H1 (cell line): ENCODE measurements at places on chromosomes 3 and 15. TPM values are rescaled to one million over a fixed set of nuclear protein-coding genes. Genes with fewer than 3 reads are reported as not detected.

The SH2D7 gene
- not detected in 2 replicates for polyA plus RNA-seq

DNA sequence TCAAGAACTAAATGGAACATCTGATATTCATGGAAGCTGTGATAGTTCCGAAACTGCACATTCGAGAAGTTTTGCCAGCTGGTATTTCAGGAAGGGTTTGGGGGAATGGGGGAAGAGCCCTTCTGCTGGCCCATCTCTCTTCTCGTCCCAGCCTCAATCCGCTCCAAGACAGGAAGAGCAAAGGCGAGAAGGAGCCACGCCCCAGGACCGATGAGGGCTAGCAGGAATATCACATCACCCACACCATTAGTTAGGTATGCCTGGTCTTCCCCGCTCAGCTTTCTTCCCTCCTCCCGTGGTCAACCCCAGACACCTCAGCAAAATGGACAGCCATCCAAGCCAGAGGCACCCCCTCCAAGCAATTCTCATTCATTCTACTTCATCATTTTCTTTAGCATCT is 14.9 kb upstream of the PCSK6 start:
- no peak for DNase-seq
- no peak overlapping the region for H3K4me3 ChIP-seq
- peaks cover 5% of the 10 kb centered on the region; the same call in 1 of the 2 replicates for H3K4me1 ChIP-seq
- no peaks in the 10 kb centered on the region for H3K36me3 ChIP-seq
- H3K27ac ChIP-seq, result no peak overlapping the region

GRCh38 chr3:195114786-195115599 is 156.0 kb downstream of the XXYLT1 start:
- DNase-seq, result no peak
- no peaks in the 10 kb centered on the region for H3K27me3 ChIP-seq
- H3K27ac ChIP-seq, result no peak overlapping the region; the same call in 1 of the 2 replicates
- peaks cover 14% of the 10 kb centered on the region; the same call in 1 of the 2 replicates for H3K4me1 ChIP-seq
- no peak overlapping the region for H3K4me3 ChIP-seq

The GOLGA8G gene
- not detected in 2 replicates for polyA plus RNA-seq

The LINGO1 gene
- 114 and 166 TPM in 2 replicates for polyA plus RNA-seq

The LRRC31 gene
- not detected in 2 replicates for polyA plus RNA-seq

GRCh38 chr3:13031621-13032020 is 41.6 kb downstream of the IQSEC1 start:
- DNase-seq, result no peak
- H3K36me3 ChIP-seq, result no peaks in the 10 kb centered on the region
- peaks cover 2% of the 10 kb centered on the region; the same call in 1 of the 2 replicates for H3K27me3 ChIP-seq

- H3K4me3 ChIP-seq, result no peak overlapping the region
- H3K27me3 ChIP-seq, result no peaks in the 10 kb centered on the region
- peaks cover 59% of the 10 kb centered on the region for H3K36me3 ChIP-seq
- H3K4me1 ChIP-seq, result no peaks in the 10 kb centered on the region
- DNase-seq, result no peak
These were observed 55.8 kb downstream of the PRKCI start for GRCh38 chr3:170277833-170278580.

DNA sequence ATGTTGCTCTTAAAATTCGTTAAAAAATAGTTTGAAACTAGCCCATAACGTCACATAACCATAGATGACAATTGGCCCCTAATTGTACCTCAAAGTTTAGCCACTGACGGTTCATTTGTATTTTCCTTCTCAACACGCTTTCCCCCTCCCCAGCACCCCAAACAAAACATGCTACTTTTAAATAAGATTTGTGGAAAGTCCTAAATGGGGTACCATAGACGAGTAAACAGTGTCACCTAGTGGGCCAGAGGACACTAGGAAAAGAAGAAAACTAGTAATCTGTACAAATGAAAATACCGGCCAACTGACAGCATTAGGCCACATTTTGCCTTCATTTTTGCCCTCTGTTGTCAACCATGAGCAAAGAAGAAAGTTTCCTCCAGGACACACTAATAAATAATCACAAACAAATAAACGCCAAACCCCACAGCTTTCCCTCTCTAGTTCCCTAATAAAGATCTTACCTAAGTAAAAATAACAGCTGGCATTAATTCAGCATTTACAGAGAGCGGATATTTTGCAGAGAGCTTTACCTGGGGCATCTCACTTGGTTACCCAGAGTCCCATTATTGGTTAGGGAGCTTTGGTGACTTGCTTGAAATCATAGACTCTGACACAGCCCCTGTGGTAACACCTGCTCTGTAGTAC is 175.1 kb upstream of the ATP11B start:
- H3K27ac ChIP-seq, result no peak overlapping the region
- peaks cover 3% of the 10 kb centered on the region; the same call in 1 of the 2 replicates for H3K4me1 ChIP-seq
- no peaks in the 10 kb centered on the region for H3K36me3 ChIP-seq
- no peak overlapping the region for H3K4me3 ChIP-seq
- DNase-seq, result no peak

DNA sequence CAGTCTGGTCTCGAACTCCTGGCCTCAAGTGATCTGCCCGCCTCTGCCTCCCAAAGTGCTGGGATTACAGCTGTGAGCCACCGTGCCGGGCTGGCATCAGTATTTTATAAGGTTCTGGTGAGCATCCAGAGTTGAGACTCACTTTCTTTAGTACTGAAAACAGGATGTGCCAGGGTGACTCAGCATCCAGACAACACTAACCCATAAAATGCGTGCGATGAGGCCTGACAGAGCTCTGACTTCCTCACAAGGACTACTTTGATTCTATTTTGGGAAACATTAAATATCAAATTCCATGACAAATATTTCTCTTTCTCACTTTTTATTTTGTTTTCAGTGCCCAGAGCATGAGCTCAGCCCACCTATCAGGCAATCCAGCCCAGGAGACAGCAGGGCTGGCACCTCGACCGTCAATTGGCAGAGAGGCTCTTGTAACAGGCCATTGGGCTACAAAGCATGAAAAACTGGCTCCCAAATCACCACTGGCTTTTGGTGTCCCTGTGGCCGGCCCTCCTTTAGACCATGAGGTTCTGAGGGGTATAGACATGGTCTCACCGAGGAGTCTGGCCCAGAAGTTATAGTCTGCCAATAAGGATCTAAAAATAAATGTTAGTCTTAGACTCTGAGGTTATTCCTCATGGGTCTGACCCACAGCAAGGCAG is 75.0 kb downstream of the FEM1B start:
- H3K27me3 ChIP-seq, result no peaks in the 10 kb centered on the region
- no peaks in the 10 kb centered on the region for H3K4me1 ChIP-seq
- H3K27ac ChIP-seq, result no peak overlapping the region

DNA sequence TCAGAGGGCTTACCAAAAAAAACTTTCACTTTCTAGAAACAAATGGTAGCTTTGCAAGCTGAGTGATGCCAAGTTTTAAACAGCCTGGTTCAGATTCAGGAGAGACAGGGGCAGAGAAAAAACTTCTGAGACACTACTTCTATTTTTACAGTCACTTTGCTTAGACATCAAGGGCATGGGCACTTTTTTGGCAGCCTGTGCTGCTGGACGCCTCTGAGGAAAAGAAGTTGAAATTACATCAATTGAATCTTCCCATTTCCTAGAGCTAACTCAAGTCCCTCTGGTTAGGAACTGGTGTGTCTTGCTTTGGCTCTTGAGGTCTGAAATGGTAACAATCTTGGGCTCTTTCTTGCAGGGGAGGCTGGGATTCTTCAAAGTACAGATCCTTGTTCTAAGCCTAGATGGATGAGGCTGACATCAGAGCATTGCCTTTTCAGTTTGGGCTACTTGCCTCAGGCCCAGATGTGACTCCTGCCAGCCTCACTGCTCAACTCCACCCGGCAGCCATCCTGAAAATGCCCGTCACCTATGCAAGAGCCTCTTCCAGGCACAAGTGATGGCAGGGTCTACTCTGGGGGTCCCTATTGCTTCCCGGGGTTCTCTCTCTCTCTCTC is 357.5 kb downstream of the FOXP1 start:
- H3K27ac ChIP-seq, result no peak overlapping the region
- no peaks in the 10 kb centered on the region for H3K27me3 ChIP-seq
- DNase-seq, result no peak

The ZNF385D gene
- polyA plus RNA-seq, result 5.8 and 5.9 TPM in 2 replicates

GRCh38 chr3:192943393-192943792 is 25.7 kb upstream of the MB21D2 start:
- no peaks in the 10 kb centered on the region for H3K4me1 ChIP-seq
- no peaks in the 10 kb centered on the region for H3K27me3 ChIP-seq
- H3K4me3 ChIP-seq, result no peak overlapping the region
- no peak for DNase-seq
- no peaks in the 10 kb centered on the region for H3K36me3 ChIP-seq
